ENCODE measurements at places on chromosomes 1 and 21.

DNA sequence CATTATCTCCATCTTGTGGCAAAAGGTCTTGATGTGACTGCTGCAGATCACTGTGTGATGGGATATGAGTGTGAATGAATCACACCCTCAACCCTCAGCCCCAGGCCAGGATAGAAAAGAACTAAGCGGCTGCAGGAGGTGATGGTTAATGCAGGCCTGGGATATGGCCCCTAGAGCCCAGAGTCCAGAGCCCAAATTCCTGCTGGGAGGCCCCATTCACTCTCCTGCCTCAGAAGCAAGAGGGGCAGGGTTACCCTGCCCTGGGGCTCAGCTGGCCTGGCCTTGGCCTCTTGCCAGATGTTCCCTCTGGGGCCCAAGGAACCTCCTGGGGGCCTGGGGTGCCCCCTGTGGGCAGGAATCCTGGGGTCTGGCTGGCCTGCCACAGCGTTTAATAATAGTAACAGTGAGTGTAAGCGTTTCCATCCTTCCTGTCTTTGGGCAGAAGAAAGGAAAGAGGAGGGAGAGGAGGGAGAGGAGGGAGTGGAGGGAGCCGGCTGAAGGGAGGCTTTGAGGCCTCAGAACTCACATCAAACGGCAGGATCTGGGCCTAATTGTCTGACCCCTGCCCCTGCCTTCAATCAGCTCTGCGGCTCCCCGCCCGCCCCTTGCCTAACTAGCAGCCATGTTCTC, 26.2 kb downstream of the DMAP1 start:
- DNase-seq: no peak

GRCh38 chr1:156435545-156436140, 64.9 kb downstream of the MEF2D start:
- DNase-seq: no peak

DNA sequence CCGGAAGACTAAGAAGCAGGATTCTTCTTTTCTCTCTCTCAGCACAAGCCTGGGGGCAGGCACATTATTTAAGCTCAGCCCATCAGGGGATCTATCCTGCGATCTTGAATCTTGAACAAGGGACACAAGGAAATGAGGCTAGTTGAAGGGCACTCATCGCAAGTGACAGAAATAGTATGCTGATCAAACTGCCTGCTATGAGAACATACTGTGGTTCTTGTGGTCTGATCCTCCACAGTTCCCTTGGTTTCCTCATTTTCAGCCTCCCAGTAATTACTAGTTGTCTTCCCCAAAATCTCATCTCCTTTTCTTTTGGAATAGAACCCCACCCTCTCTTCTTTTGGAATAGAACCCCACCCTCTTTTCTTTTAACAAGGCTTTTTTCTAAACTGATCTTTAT, 6.5 kb downstream of the ANKRD45 start:
- no peak for DNase-seq

- no peak for DNase-seq
Measured at GRCh38 chr1:114109981-114110380, 43.7 kb downstream of the SYT6 start.

DNA sequence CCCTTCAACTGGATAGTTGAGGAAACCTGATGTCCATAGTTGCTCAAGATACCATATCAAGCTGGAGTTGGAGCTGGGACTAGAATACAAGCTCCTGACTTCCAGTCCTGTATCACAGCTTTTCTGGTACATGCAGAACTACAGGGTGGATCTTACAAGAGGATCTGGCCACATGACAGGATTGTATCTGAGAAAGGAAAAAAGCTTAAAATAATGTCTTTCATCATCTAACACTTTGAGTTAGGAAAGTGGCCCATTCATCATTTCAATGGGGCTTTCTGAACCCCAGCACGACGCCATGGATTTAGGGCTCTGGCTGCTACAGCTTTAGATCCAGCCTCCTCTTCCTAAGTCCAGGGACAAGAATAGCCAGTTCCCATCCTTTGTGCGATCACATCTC, 46.9 kb downstream of the RASSF5 start:
- DNase-seq: no peak

- no peak for DNase-seq
Measured at GRCh38 chr21:35508139-35508888, 459.2 kb upstream of the RUNX1 start.

DNA sequence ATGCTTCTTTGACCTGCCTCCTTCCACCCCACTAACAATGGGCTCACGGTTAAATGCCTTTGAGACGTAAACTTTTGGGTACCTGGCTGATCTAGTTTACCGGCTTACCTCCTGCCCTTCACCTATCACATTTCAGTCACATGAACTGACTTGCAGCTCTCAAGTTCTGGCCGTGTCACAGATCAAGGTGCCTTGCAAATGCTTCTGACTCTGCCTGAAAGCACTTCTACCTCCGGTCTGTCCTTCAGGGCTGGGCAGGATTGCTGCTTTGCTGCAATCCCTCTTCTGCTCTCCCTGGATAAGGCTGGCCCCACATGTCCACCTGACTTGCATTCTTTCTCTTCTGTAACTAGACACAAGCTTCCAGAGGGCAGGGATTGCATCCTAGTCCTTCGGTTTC, 69.0 kb downstream of the GRIK1 start:
- DNase-seq: no peak

DNA sequence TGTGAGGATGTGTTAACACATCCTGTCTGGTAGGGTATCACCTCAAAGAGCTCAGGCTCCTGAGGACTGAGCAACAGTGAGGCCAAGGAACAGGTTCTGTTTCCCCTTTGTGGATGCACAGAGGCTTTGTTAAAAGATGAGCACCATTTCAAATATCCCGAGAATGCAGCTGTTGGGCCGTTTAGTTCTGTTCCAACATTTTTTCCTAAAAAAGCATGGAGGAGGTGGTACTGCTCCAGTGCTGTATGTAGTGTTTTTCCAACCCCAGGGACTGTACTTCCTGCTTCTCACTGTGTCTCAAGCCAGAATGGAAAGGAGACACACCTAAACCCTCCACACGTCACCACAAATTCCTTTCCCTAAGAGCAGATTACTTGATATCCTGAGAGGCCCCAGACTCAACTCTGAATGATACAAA, 53.8 kb upstream of the BCL10 start:
- no peak for DNase-seq

- DNase-seq: no peak
Measured at GRCh38 chr1:220817907-220818306, 31.2 kb downstream of the MTARC1 start.

GRCh38 chr1:70071601-70072000, 133.8 kb downstream of the LRRC40 start:
- no peak for DNase-seq

GRCh38 chr1:156549831-156550230, 22.5 kb downstream of the IQGAP3 start:
- no peak for DNase-seq

GRCh38 chr1:186214791-186215190, 160.3 kb downstream of the TPR start:
- no peak for DNase-seq

DNA sequence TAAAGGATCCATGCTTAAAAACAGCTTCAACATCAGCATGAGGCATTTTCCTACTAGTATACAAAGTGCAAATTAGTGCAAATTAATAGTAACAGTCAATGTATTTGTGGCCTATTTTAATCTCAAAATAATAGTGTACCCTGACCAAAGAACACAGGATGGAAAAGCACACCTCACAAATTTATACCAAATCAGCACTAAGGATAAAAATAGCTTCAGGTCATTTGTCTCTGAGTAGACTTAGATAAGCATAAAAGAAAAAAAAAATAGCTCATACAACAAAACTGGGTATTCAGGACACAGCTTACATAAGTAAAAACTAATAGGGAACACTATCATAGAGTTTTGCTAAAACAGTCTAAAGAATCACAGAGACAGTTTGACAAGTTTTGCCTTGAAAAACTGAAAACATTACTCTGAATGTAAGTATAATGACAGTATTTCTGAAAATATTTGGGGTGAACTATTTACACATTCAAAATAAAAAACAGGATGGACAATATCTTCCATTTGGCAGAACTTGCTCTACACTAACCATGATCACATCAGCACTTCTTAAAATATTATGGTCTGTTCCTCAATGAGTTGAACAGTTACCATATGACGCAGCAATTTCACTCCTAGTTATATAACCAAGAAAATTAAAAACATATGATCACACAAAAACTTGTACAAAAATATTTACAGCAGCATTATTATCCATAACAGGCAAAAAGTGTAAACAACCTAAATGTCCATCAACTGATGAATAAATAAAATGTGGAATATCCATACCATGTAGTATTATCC, 46.3 kb downstream of the RNF115 start:
- no peak for DNase-seq

DNA sequence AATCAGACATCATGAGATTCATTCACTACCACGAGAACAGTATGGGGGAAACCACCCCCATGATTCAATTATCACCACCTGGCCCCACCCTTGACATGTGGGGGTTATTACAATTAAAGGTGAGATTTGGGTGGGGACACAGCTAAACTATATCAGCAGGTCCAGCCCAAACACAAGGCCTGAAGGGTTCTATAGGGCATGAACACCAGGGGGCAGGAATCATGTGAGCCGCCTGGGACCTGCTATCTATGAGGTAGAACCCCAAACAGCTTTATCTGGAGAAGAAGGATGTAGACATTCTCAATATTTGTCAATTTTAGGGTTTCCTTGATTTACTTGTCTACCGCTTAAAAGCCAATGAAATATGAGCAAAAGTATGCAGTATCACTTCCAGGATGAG, 294.9 kb upstream of the DEPDC1 start:
- DNase-seq: no peak

GRCh38 chr1:185249563-185249962, 67.5 kb downstream of the IVNS1ABP start:
- no peak for DNase-seq

- DNase-seq: no peak
Measured at GRCh38 chr1:6688757-6689156, 12.9 kb downstream of the DNAJC11 start.

DNA sequence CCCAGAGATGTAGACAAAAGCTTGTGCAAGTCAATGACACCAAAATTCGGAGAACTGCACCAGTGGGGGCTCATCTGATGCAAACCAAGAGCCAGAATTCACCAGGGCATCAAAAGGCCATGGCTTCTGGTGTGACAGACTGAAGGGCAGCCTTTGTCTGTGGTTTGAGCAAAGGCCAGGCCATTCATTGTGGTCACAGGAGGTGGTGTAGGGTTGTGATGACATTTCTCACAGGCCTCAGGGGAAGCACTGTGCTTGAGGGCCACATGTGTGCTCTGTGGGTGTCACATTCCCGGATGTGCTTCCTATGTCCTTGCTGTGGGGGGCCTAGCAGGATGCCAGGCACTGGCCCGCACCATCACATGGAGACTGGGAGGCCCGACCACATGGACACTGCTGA, 22.5 kb upstream of the KCNE1 start:
- DNase-seq: no peak

- no peak for DNase-seq
Measured at GRCh38 chr1:202658769-202659168, 51.5 kb downstream of the SYT2 start.

DNA sequence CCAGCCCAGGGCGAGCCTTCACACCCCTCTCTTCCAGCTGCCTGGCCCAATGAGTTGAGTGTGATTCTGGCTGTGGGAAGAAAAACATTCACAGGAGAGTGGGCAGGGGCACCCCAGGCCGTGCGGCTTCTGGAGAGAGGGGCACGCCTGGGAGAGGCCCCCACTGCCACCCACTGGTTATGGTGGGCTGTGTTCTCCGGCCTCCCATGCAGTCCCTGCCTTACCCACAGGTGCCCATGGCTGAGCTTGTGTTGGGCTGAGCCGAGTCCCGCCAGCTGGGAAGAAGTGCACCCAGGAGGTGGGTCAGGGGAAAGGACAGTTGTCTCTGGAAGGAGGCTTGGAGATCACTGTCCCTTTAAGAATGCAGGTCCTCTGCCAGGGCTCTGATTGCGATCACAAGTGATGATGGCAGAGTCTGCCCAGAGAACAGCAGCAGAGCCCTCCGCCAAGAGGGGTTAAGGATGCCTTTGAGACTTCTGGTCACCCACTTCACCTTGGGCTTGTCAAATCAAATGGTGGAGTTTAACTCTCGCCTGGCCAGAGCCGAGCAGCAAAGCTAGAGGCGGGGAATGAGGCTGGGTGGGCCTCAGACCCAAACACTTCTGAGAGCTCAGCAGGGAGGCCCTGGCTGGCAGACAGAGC, 124.7 kb upstream of the ARHGEF16 start:
- no peak for DNase-seq

DNA sequence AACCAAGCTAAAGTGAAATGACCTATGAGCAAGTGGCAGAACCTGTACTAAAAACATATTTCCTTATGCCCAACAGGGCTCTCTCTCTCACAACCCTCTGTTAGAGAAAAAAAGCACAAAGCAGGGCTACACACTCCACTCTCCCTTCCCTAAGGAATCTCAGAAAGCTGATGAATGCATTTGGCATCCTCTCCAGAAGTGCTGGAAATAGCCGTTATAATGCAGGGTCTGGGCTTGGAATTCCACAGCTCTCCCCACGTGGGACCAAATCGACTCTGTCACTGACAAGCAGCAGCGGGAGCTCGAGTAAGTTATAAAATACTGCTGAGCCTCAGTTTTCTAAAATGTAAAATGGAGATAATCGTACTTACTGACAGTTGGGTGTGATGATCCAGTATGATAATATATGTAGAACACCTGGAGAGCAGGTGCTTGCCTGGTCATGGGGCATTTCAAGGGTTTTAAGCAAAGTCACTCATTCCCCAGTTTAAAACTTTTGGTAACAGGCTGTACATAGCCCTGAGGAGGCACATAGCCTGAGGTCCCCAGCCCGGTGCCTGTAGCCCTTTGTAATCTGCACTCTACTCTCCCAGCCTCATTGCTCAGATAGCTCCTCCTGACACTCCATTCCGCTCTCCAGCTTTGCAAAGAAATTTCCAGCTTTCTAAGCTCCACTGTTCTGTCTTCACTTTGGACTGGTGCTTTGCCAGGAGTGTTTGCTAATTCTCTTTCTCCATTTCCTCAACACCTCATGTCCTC, 175.6 kb upstream of the DAB1 start:
- no peak for DNase-seq

GRCh38 chr21:16198546-16198945, 468.8 kb downstream of the USP25 start:
- no peak for DNase-seq

GRCh38 chr1:52996653-52997052, 65.4 kb upstream of the PODN start:
- DNase-seq: no peak

DNA sequence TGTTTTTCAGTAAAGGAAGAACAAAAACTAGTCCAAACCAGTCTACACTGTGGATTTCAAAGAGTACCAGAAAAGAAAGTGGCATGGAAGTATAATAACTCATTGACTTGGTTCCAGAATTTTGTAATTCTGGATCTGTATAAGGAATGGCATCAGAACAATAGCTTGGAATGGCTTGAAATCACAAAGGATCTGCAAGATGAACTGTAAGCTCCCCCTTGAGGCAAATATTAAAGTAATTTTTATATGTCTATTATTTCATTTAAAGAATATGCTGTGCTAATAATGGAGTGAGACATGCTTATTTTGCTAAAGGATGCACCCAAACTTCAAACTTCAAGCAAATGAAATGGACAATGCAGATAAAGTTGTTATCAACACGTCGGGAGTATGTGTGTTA, 21.3 kb downstream of the CHODL start:
- DNase-seq: no peak

GRCh38 chr1:218679988-218680748, 335.0 kb downstream of the TGFB2 start:
- no peak for DNase-seq

- no peak for DNase-seq
Measured at GRCh38 chr1:31199949-31200348, 39.7 kb downstream of the NKAIN1 start.

GRCh38 chr1:154998818-154999570, 3.6 kb upstream of the ZBTB7B start:
- DNase-seq: peak; percentile 52

All from CD4-positive, alpha-beta memory T cell (primary cell).